ENCODE measurements at places on chromosomes 16 and 17. TPM values are rescaled to one million over a fixed set of nuclear protein-coding genes. Genes with fewer than 3 reads are reported as not detected.

HSPB9 gene
- total RNA-seq = not detected

BLTP2 gene
- total RNA-seq = 109 TPM

FOXJ1 gene
- total RNA-seq = 0.14 TPM

SLC16A6 gene
- not detected for total RNA-seq

WNT9B gene
- total RNA-seq = not detected

MT1H gene
- not detected for total RNA-seq

DHRS7C gene
- not detected for total RNA-seq

SLFN11 gene
- 4.7 TPM for total RNA-seq

ATP2A1 gene
- 0.21 TPM for total RNA-seq

P2RX5 gene
- 0.14 TPM for total RNA-seq

CAMKK1 gene
- 2.3 TPM for total RNA-seq

SPATA20 gene
- total RNA-seq = 53.6 TPM

FAM83G gene
- total RNA-seq = 49.6 TPM

GP2 gene
- not detected for total RNA-seq

C17orf50 gene
- total RNA-seq = not detected

SDR42E1 gene
- 16.0 TPM for total RNA-seq

MYO15B gene
- 0.75 TPM for total RNA-seq

FA2H gene
- 0.14 TPM for total RNA-seq

SLC25A11 gene
- total RNA-seq = 60.2 TPM
